SHP77 (cell line): ENCODE measurements at places on chromosomes 3 and 15.

- no peak for DNase-seq
Measured at GRCh38 chr3:188108703-188109412, 45.1 kb upstream of the LPP start.

GRCh38 chr15:77832874-77833273 lies 200.2 kb upstream of the LINGO1 start:
- no peak for DNase-seq

DNA sequence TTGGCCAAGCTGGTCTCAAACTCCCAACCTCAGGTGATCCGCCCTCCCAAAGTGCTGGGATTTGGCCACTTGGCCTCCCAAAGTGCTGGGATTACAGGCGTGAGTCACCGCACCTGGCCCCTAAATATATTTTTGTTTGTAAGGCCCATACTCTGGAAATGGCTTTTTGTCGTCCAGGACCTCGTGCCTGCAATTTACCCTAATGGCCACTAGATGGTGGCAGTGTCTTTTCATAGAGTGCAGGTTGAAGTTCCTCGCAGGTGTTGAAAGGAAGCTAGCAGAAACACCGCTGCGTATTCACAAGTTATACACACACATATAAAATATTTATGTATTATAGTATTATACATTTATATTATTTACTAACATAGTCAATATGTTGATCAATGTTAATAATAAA lies 97.2 kb downstream of the LRTM1 start:
- DNase-seq = no peak

DNA sequence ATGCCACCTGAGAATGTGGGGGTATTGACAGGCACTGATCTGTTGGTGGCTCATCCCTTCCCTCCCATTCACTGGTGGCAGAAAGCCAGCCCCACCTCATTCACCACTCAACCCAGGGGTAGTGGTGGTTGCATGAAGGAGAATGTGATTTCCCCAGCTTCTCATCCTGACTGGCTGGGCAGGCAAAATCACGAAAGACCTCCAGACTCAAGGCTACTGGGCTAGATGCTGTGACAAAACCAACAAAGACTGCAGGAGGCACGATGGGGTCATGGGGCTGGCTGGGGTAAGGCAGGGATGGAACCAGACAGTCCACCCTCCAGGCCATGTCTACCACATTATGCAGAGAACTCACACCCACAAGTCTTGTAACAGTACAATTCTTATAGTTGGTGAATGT lies 33.9 kb downstream of the FSTL1 start:
- DNase-seq = no peak

- DNase-seq = no peak
Measured at GRCh38 chr3:176933704-176934103, 263.6 kb downstream of the TBL1XR1 start.

GRCh38 chr3:61802772-61803171 lies 241.4 kb downstream of the PTPRG start:
- no peak for DNase-seq

GRCh38 chr3:113287111-113287802 lies 75.9 kb downstream of the BOC start:
- DNase-seq = no peak

GRCh38 chr3:31353166-31353565 lies 179.6 kb upstream of the STT3B start:
- no peak for DNase-seq

GRCh38 chr3:128911911-128912310 lies 32.5 kb downstream of the ACAD9 start:
- DNase-seq = no peak

DNA sequence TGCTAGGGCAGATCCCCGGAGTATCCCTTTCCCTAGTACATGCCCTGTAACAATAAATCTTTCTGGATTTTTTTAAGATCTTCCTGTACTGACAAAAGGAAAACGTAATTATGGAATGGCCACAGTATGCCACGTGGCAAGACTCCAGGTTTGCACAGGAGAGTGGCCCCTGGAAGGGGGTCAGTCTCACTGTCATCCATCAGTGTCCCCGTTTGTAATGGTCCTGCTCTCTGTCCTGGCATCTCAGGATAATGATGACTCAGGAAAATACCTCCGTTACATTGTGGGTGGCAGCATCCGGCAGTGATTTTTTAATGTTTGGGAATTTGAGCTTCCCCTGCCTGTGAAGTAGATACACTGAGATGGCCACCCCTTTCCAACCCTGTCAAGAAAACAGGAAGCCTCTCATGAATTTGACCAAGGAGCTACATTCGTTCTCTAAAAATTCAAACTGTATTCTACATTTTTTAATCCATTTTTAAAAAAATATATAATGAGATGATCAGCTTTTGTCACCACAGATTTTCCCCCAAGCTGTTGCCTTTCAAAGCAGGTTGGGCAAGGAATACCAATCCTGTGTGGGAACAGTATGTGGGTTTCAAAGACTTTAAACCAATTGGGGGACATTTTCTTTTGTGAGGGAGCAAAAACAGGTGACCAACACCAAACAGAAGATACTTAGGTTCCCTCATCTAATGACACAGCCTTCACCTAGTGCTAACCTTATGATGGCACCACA lies 110.4 kb downstream of the C3orf70 start:
- no peak for DNase-seq

DNA sequence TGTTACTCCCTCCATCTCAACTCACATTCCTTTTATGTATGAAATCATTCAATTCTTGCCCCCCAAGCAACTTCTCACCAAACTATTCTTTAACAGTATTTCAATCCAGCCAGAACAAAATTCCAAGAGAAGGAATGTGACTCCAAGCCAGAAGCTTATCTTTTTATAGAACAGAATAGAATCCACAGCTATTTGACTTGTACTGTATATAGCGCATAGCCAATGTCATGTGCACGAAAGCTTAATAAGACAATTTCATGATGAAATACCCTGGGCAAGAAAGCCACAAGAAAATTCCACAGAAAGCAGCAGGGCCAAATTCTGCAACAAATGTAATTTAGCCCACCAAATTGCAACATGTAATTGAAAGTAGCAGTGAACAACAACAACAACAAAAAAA lies 127.6 kb upstream of the UBE2E2 start:
- DNase-seq = no peak

DNA sequence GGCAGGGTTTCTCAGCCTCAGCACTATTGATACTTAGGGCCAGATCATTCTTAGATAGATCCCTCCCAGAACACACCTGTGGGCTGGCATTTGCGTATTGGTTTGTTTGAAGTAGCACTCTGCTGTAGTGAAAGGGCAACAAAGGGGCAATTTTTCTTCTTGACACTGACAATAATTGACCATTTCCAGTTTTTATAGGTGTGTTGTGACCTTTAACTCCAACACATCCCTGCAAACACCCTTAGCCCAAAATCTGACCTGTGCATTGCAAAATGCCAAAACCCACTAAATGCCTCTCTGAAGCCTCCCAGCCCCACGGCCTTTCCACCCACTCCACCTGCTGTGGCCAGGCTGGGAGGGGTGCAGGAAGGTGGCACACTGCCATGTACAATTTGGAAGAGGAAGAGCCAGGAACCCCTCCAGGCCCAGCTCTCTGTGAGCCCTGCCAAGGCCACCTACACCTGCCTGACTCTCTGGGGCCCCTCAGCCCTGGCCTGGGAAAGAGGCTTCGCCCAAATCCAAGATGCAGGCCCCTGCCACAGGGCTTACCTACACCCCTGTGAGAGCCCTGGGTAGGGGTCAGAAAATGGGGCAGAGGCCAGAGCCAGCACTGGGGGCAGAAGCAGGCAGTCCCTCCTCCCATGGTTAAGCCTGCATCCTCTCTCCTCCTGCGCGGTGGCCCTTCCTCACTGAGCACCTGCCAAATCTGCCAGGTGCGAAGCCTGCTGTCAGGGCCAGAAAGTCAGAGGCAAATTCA lies 9.6 kb upstream of the CYP11A1 start:
- no peak for DNase-seq

- DNase-seq = no peak
Measured at GRCh38 chr3:79390352-79390751, 377.4 kb downstream of the ROBO1 start.

GRCh38 chr15:95715116-95715903 lies 615.2 kb upstream of the NR2F2 start:
- DNase-seq = no peak

- no peak for DNase-seq
Measured at GRCh38 chr3:46708401-46709156, 7.4 kb downstream of the TMIE start.

GRCh38 chr3:105907777-105908176 lies 39.0 kb upstream of the CBLB start:
- DNase-seq = no peak

GRCh38 chr3:175356899-175357324 lies 497.8 kb downstream of the NAALADL2 start:
- no peak for DNase-seq

DNA sequence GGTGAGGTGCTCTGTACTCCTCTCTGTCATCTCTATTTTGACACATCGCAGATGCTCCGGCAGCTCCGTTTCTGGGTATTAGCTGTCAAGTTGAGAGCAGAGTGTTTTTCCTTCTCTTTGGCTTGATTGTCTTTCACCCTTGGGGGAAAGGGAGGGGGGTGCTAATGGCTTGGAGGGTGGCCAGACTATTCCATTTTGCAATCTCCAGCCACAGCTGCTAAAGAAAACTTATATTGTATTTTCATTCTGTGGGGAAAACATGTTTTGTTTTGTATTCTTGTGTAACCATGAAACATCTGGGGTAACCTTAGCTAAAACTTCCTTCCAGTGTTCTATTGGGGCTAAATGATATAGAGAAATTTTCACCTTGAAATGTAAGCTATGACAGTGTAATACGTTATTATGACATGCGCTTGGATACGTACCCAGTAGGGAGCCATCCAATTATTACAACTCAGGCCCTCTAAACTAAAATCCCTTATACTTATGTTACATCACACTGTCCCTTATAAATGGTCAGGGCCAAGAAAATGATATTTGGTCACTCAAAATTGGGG lies 14.0 kb upstream of the LARP6 start:
- DNase-seq = no peak

GRCh38 chr3:81289676-81290075 lies 471.8 kb downstream of the GBE1 start:
- DNase-seq = no peak

- no peak for DNase-seq
Measured at GRCh38 chr15:32959077-32959476, 235.4 kb downstream of the FMN1 start.

GRCh38 chr15:101207867-101208288 lies 44.0 kb downstream of the CHSY1 start:
- no peak for DNase-seq

DNA sequence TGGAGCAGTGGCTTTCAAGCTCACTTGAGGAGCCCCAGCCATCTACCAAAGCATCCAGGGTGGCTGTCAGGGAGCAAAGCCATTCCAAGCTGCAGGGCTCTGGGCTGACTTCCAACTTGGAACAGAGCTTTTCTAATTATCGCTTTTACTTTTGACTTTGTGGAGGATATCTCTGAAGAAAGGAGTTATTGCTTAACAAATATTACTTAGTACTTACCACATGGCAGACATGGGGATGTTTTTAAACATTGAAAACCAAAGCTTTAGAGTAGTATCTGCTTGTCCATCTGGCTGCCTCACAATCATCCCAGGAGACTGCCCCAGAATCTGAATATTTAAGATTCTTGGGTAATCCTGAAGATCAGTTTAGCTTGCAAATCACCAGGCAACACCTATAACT lies 8.9 kb downstream of the TAGLN3 start:
- no peak for DNase-seq

DNA sequence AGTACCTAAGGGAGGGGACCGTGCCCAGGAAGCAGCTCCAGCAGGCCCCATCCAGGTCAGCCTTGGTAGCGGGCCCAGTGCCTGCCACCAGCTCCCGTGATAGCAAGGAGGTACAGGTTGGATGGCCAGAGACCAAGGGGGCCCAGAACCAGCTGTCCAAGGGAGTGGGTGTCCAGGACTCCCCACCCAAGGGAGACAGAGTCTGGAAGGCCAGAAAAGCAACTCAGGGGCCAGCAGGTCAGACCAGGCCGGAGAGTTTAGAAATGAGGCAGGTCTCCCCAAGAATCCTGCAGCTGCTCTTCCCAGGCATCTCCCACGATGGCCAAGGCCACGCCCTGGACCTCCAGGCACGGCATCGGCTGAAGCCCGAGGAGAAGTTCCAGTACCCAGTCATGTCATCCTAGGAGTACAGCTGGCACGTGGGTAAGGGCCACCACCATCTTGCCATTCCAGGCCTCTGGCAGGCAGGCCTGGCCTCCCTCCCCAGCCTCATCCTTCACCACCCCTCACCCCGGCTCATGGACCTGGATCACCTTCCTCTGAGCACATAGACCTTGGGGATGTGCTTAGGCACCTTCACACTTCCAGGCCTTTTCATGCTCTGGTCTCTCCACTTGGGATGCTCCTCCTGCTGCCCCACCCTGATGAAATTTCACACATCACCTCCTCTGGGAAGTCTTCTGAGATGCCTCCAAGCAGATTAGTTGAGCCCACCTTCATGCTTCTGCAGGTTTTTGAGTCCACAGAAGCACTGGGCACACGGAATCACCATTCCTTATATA lies 30.5 kb downstream of the DNASE1L3 start:
- no peak for DNase-seq

GRCh38 chr3:140234256-140234655 lies 299.3 kb downstream of the CLSTN2 start:
- no peak for DNase-seq

- DNase-seq = peak; percentile 65
Measured at GRCh38 chr15:77634266-77634962, 1.7 kb upstream of the LINGO1 start.

DNA sequence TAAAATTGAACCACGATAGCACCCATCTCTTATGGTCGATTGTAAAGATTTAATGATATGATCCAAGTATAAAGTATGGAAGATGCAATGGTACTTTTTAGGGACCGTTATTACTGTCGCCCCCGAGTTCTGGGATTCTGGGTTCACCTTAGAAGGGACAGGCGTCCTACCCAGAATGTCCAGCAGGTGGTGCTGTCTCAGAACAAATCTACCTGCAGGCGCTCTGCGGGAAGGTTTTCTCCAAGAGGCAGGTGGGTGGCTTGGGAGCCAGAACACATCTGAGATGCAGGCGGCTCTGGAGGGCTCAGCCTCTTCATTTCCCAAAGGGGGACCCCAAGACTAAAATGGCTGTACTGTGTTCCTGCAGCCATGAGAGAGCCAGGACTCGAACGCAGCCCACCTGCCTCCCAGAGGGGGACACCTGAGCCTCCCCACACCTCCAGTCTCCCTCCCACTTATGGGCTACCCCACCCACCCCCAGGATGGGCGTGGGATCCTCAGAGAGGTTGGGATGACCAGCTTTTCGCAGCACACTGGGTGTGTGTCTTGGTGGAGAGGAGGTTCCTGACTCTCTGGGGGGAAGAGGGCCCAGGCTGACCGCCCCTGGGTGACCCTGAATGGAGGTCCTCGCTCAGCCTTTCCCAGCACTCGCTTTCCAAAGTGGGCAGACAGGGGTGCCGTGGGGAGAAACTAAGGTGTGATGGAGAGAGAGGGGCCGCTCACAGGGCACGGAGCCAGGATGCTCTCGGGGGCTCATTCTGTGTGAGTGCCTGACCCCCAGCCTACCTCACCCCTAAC lies 28.1 kb upstream of the CORO2B start:
- DNase-seq = peak; percentile 44

GRCh38 chr3:124089214-124089613 lies 97.3 kb upstream of the ROPN1 start:
- no peak for DNase-seq
